Cortex of kidney (tissue), 1 donor: ENCODE measurements at places on chromosomes 11 and 22.

DNA sequence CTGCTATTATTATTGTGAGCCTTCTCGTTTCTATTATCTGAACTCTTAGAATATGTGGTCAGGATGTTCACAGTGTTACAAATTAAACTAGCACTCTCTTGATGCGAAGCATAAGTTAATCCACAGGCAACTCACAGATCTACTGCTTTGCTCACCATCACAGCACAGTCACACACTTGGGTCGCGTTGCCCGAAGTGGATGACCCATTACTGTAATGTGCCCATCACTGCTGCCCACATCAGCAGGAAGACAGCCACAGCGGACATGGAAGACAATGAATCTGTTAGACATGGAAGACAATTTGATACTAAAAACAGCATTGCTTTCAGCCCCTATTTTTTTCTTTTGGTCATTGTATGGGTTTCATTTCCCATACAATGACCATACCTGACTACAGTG lies 216.4 kb upstream of the B3GAT1 start:
- DNase-seq = no peak

DNA sequence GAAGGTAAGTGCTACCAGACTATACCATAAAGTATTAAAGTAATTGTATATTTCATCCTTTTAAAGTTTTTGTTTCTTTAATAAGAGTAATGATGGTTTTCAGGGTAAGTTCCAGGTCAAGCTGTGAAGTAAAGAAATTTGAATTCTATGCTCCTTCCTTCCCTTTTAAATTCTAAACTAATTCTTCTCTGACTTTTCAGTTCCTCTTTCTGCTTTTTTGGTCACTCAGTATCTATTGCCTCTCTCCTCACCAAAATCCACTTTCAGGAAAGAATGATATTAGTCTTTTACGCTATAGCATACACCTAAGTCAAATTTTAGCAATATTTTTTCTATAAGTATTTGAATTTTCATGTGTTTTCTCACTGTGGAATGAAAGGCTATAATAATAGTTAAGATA lies 8.2 kb downstream of the MMP8 start:
- DNase-seq = no peak

GRCh38 chr22:28962042-28962554 lies 78.7 kb downstream of the ZNRF3 start:
- DNase-seq = no peak

DNA sequence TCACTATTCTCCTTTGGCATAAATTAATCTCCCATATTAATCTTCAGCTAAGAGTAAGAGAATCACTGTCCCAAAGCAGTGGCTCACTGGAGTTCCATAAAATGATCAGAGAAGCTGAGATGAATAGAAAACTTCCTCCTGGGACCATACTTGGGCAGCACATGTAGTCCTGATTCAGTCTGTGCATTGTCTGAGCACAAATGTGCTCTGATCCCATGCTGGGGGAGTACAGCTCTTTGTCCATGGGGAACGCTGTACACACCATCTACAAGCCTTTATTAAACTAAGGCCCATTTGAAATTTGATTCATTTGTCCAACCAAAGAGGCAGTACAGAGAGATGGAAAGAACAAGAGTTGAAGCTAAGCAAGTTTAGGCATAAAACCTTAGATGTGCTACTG lies 147.4 kb upstream of the PGR start:
- DNase-seq = no peak

- DNase-seq = no peak
These were observed 69.7 kb downstream of the ELFN2 start for GRCh38 chr22:37357446-37358075.

DNA sequence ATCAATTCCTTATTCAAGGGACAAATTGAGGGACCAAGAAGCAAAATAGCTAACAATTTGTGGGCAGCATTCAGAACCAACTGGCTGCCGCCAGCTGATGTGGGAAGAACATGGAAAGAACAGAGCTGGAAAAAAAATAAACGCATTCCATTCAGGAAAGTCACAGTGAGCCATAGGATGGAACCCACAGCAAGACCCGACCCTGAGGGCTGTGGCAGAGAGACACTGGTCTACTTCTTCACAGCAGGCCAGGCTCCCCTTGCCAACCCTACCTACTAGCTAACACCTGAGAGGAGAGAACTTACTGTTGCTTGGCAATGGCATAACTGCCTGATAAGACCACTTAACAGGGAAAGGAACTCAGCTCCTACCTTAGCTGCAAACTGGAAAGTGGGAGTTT lies 123.5 kb upstream of the APOA1 start:
- no peak for DNase-seq

DNA sequence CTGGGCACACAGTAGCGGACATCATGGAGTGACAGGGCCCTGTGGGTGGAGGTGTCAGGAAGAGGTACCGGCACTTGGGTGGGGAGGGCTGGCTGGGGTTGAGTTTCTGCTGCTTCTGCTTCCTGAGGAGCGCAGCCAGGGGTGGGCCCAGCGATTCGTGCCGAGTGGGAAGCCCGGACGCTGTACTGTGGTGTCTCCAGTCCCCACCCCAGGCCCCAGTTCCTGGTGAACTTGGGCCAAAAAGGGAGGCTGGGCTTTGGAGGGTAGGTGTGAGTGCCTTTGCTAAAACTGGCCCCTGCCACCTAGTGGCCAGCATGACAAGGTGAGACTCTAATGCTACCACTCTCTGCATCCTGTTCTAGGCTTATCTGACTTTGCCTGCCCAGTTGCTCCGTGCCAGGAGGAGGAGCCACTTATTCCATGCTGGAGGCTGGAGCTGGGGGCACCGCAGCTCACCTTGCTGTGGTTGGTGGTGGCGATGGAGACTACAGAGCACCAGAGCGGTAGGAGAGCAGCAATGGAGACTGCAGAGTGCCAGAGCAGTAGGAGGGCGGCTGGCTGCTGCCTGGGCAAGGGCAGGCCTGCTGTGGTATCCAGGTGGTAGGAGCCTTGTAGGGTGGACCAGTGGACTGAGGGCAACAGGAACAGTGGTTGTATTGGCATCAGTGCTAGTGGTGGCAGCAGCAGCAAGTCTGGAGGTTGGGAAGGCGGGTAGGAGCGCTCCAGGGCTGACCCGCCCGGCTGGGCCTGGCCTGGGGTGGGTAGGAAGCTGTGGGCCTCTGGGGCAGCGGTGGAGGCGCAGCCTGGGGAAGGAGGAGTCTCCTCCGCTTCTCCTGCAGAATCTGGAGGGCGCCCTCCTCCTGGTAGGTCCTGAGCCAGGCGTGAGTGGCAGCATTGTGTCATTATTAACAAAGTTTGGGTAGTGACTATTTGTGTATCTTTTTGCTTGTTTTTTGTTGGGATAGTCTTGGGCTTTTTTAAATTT lies 2.2 kb upstream of the RFPL2 start:
- no peak for DNase-seq
